ENCODE measurements at places on chromosomes 5 and 9.

DNA sequence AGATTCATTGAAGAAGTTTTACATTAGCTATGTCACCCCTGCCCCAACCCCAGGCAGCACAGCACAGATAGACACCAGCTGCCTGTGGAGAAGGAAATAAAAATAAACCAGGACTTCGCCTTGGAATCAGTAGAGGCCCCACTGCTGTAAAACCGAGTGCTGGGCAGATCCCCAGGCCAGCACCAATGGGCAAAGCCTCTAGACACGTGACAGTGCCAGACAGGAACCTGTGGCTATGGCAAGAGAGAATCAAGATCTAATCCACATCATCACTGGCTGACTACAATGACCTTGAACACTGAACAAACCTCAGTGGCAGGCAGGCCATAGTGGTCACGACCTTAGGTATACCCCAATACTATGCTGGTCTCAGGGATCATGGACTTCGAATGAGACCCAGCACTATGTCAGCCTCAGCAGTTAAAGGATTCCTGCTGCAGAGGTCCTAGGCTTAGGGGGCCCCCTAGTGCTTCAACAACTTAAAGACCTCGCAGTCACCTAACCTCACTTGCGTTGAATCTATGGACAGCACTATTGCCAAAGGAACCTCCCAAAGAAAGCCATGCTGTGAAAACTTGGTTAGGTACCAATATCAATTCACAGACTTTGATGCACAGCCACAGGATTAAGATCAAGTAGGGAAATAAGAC lies 2118.6 kb upstream of the C9orf72 start:
- DNase-seq, result peak; percentile 31

DNA sequence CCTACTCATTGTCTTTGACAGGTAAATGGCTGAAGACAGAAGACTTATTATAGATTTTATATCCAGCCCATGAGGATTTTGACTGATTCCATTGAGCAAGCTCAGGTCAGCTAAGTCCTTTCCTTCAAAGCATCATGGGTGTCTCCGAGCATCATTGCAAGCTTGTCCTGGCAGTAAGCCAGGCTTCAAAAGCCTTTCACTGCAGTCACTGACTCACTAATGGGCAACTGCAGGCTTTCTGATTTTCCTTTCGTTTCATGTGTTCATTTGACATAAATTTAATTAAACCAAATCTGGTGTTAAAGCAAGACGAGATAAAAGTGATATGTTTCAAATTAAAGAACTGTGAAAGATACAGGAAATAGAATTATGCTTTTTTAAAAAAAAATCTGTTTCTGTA lies 426.2 kb downstream of the ANXA1 start:
- DNase-seq, result peak; percentile 6

- DNase-seq, result no peak
These were observed 39.6 kb downstream of the PDCD1LG2 start for GRCh38 chr9:5549658-5550650.

- peak; percentile 60 for DNase-seq
These were observed 34.8 kb upstream of the TRIO start for GRCh38 chr5:14108170-14108996.

GRCh38 chr9:132472199-132472598 lies 62.2 kb downstream of the CFAP77 start:
- DNase-seq, result no peak
